ENCODE measurements at places on chromosomes 7 and 10.

DNA sequence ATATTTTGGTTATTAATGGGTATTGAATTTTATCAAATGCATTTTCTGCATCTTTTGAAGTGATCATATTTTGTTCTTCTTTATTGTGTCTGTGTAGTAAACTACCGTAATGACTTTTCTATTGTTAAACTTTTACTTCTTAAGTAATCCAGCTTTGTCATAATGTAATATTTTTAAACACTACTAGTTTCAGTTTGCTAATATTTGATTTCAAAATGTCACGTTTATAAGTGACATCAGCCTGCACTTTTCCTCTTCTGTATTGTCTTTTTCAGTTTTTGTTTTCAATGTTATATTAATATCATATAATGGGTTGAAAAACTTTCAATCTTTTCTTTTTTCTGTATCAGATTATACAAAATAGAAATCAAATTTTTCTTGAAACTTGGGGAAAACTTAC lies 71.6 kb upstream of the ANKRD1 start:
- DNase-seq: no peak

DNA sequence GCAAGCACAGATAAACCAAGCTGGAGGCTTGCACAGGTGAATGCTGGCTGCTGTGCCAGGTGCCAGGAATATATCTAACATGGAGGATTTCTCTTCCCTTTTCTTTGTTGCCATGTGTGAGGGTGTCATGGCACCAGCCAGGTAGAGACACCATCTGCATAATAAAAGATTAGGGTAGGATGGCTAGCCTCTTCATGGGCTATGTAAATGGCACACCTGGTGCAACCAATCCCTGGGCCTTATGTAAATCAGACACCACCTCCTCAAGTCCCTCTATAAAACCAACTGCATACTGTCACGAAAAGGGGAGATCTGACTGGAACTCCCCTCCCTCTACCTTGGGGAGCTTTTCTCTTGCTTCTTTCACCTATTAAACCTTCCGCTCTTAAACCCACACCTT lies 322.5 kb upstream of the POM121L12 start:
- DNase-seq: no peak

DNA sequence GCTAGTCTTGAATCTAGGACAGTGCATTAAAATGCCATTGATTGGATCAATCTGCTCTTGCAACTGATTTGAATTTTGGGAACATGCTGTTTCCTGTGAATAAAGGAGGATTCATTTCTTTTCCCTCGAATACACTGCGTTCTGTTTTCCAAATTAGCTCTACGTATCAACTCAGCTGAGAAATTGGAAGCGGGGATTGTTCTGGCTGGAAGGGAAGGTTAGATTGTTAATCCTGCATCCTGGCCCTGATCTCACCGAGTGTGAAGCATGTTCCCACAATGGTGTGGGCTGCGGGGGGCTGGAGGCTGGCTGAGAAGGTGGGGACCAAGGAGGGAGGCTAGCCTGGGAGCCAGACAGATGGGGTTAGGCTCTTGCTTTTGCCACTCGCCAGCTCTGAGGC lies 17.6 kb downstream of the HTRA1 start:
- no peak for DNase-seq

- DNase-seq: no peak
Measured at GRCh38 chr10:25075825-25076224, 59.4 kb downstream of the THNSL1 start.
